ENCODE measurements at places on chromosomes 1 and 21.

DNA sequence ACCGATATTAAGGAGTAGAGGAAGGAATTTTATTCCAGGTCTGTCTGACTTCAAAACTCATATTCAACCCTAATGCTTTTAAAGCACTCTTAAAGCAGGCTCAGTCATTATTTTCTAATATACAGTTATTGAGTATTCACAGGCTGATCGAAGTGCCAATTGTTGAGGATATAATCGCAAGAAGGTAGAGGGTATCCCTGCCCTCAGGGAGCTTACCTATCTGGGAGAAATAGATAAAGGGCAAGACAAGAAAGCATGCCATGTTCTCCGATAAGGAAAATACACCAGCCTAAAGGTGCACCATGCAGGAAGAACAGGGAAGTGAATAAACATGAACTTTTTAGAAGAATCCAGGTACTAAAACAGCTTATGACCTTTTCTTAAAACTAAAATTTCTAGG is 361.2 kb downstream of the SMYD3 start:
- no peak for DNase-seq

- peak; percentile 24 for DNase-seq
Observed at GRCh38 chr1:153397924-153398651, 7.2 kb upstream of the S100A8 start.

DNA sequence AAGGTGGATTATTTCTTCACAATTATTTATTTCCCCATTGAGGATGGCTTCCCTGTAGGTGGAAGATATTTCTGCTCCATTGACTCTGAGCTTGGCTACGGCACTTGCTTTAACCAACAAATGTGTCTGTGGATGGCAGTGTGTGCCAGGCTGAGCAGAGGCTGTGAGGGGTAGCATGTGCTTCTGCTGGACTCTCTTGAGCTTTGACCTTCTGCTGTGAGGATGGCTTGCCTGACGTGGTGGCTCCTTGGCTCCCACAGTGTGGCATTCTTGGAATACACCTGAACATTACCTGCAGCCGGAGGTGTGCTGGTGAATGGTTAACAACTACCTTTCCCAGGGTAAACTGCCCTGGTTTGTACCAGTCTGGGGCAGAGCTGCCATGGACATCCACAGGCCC is 46.8 kb downstream of the WDR3 start:
- no peak for DNase-seq

DNA sequence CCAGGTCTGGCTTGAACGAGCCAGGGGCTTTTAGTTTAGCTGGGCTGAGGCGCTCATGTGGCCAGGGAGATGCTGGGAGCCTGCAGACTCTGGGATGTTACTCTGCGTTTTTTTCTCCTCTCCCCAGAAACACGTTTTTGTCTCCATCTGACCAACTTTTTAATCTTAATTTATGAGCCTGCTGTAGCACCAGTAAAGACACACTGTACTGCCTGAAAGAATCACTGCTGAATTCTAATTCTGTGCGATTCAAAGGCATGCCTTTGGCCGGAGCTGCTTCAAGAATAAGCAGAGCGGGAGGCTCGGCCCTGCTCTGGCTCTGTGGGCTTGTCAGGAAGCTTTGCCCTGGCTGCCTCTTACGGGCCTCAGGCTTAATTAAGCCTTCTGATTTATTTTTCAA is 129.5 kb downstream of the CAMTA1 start:
- DNase-seq, result no peak

DNA sequence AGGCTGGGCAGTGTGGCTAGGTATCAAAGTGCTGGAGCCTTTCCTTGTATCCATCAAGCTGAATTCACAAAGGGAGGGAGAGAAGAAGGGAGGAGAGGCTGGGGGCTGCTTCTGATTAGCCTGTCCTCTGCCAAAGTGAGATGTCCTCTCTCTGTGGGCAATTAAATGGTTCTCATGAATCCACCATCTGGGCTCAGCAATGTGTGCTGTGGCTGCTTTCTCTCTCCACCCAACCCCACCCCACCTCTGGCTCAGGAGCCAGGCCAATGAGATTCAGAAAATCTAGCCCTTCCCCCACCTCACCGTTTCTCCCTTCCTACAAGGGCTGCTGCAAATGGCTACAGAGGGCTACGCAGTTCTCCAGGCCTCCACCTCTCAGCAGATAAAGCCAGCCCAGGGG is 154.6 kb downstream of the TENT5C start:
- DNase-seq, result no peak

DNA sequence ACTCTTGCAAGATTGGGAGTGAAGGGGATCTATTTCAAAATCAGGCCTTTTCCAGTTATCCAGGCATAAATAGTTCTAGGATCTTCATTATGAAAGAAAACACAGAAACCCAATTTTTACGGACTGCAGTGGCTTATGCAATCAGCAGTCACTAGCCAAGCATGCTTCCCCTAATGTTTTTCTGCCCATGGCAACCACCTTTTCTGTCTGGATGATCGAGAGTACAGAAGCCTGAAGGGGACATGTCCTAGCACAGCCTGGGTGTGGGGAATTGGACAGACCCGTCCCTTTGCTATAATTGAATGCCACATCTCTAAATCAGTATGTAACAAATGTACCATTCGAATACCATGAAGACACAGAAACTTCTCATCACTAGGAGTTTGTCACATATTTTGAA is 29.8 kb upstream of the NCAM2 start:
- DNase-seq, result no peak

GRCh38 chr1:103074224-103074623 is 34.1 kb downstream of the COL11A1 start:
- DNase-seq, result no peak

DNA sequence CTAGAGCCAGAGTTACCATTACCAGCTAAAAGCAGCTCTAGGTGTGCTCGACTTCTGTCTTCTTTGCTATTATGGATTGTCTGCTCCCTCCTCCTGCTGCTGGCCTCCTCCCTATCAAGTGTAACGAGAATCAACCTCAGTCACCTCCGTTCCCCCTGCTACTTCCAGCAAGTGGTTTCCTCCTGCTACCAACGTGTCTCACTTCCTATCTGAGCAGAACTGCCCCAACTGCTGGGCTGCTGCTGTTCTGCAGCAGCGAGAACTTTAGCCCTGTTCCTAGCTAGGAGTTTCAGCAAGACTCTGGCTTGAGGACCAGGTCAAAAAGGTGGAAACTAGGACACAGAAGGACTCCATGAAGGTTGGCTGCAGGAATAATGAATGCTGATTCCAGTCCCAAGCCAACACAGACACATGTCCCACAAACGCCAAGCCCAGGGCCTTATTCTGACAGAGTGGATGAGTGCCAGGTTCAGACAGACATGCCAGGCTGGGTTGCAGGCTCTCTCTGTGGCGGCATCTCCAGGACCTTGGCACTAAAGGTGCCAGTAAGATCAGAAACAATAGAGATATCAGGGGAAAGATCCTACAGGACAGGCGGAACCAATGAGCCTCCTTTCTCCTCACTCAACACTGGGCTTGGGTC is 46.9 kb downstream of the CD34 start:
- DNase-seq, result peak; percentile 46

DNA sequence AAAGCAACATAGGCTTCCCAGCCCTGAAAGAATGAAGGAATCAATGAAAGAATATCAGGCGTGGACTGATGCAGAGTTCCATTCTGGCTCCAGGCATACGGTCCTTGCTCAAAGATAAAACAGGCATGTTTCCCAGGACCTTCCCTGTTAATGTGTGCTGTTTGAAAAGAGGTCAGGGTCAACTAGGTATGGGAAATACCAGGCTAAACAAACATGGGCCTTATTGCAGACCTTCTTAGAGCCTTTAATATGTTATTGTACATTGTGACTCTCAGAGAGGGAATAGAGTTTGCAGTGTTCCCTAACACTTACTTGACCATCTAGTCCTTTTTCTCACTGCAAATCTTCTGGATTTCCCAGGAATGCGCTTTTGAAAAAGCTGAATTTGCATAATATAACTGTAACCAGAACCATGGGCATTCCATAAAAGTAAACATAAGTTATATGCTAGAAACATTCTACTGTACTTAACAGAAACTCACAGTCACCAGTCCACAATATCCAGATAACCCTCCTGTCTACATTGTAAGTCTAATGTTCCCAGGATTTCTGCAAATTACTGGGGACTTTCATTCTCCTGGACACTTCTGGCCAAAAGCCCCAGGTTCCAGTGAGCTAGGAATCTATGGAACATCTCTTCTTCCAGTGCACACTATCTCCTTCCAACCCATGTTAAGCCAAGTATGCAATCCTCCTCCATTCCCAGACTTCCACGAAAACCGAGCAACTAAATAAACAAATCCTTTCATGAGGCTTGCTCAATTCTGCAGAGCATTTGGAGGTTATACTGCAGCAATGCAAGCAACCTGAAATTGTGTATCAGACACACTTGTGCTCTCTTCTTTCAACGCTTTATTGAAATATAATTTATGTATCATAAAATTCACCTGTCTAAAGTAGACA is 486.6 kb downstream of the SETD4 start:
- DNase-seq, result no peak

GRCh38 chr1:97123717-97124431 is 402.3 kb downstream of the PTBP2 start:
- DNase-seq, result no peak
